ENCODE measurements at places on chromosomes 16 and 17.

- no peak overlapping the region for H3K27ac ChIP-seq
- H3K36me3 ChIP-seq, result no peaks in the 10 kb centered on the region
- peaks cover 33% of the 10 kb centered on the region for H3K4me1 ChIP-seq
These were observed 33.1 kb upstream of the LGALS9 start for GRCh38 chr17:27597783-27598320.

GRCh38 chr17:8477171-8477570 lies 41.5 kb downstream of the NDEL1 start:
- peaks cover 4% of the 10 kb centered on the region for H3K4me1 ChIP-seq
- peaks cover 9% of the 10 kb centered on the region for H3K27me3 ChIP-seq
- no peak for DNase-seq
- peaks cover 23% of the 10 kb centered on the region for H3K36me3 ChIP-seq

DNA sequence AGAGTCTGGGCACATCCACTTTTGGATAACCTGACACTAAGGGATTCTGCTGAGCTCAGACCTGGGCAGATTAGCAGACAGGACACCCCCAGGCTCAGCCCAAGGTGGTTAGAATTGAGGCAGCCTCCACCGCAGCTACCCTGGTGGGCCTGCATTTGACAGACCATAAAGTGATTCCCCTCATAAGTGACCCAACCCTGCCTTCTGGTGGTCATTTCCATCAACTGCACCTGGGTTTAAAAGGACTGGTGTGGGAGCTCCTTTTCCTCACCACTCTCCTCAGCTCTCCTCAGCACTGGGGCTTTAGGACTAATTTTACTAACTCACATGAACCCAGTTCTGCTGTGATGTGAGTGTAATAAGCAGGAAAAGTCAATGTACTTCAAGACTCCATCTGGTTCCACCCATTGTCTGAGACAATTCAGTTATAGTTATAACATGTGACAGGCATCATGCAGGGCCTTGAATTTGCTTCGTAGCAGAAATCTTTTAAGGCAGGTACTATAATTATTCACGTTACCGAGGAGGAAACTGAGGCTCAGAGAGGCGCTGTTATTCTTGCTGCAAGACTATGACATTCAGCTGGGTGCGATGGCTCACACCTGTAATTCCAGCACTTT lies 42.5 kb downstream of the MYH3 start:
- H3K4me1 ChIP-seq, result peaks cover 2% of the 10 kb centered on the region

DNA sequence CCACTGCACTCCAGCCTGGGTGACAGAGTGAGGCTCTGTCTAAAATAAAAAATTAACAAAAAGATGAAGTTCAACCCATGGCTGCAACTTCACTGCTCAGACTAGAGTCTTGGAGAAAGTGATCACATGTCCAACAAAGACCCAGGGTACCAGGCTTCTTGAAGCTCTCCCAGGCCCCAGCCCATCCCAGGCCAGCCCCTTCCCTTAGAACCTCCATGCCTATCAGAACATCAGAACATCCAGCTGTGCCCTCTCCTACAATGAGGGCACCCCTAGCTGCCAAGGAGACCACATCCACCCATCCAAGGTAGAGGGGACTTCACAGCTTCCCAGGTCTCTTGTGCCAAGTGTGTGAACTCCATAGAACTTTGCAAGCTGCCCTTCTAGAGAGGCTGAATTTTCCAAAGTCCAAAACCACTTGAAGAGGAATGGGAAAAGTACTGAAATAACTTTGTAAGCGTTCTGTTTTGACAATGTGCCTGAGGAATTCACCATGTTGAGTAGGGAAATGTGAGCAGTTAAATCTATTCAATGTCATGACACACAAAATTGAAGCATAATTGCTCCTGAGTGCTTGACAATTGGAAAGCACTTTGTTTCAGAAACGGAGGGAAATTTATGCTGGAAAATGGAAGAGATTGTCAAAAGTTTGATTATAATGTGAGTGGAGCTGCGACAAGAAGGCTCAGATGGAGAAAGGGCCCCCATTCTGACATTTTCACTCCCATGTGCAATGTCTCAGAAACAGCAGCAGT lies 230.4 kb downstream of the ZNF423 start:
- DNase-seq, result no peak
- H3K27ac ChIP-seq, result no peak overlapping the region
- peaks cover 8% of the 10 kb centered on the region for H3K27me3 ChIP-seq
- H3K36me3 ChIP-seq, result peaks cover 4% of the 10 kb centered on the region
- H3K4me1 ChIP-seq, result peaks cover 2% of the 10 kb centered on the region

DNA sequence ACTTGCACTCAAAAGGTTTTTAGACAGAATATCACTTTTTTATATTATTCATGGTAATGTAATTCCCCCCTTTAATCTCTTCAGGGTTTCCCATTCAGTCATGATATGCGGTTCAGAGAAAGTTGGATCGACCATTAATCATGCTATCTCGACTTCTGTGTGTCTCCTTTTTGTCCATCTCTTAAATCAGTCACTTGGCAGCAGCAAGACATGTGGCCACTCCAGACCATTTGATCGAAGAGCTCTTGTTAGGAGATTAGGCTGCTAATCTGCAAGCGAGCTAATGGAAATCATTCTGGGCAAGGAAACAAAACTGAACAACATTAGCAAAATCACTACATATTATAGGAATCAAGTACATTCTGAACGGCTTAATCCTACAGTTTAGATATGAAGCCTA lies 449.9 kb downstream of the WWOX start:
- DNase-seq, result no peak
- peaks cover 12% of the 10 kb centered on the region for H3K4me1 ChIP-seq
- H3K27me3 ChIP-seq, result no peaks in the 10 kb centered on the region
- H3K4me3 ChIP-seq, result no peak overlapping the region
- H3K36me3 ChIP-seq, result peaks cover 5% of the 10 kb centered on the region

GRCh38 chr17:68973098-68973846 lies 18.1 kb upstream of the ABCA8 start:
- no peaks in the 10 kb centered on the region for H3K36me3 ChIP-seq
- H3K27ac ChIP-seq, result no peak overlapping the region
- peaks cover 3% of the 10 kb centered on the region for H3K27me3 ChIP-seq
- no peaks in the 10 kb centered on the region for H3K4me1 ChIP-seq

DNA sequence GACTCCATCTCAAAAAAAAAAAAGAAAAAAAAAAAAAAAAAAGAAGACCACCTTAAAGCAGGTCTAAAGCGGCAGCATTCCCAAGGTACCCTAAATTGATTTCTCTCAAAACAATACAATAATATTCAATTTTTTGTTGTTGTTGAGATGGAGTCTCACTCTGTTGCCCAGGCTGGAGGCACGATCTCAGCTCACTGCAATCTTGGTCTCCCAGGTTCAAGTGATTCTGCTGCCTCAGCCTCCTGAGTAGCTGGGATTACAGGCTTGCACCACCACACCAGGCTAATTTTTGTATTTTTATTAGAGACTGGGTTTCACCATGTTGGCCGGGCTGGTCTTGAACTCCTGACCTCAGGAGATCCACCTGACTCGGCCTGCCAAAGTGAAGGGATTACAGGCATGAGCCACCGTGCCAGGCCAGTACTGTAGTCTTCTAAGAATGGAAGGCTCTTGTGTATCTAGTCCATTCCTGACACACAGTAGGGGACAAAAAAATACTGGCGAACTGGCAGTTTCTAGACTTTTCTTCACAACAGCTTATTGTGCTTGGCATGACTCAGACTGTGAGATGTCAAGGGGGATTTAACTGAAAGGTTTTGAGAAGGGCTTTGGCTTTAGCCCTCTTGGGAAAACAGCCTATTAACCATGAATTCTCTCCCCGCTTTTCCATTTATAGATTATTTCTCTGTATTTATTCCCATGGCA lies 17.3 kb downstream of the CDR2 start:
- H3K27me3 ChIP-seq, result no peaks in the 10 kb centered on the region
- no peaks in the 10 kb centered on the region for H3K36me3 ChIP-seq
- H3K27ac ChIP-seq, result no peak overlapping the region
- no peak overlapping the region for H3K4me3 ChIP-seq
- peaks cover 16% of the 10 kb centered on the region for H3K4me1 ChIP-seq
- no peak for DNase-seq

- peaks cover 4% of the 10 kb centered on the region for H3K36me3 ChIP-seq
- DNase-seq, result no peak
- no peaks in the 10 kb centered on the region for H3K4me1 ChIP-seq
- H3K27me3 ChIP-seq, result no peaks in the 10 kb centered on the region
- H3K4me3 ChIP-seq, result no peak overlapping the region
These were observed 18.3 kb downstream of the SSH2 start for GRCh38 chr17:29911641-29912177.

- peak overlapping the region; percentile 98 for H3K4me3 ChIP-seq
- peaks cover 8% of the 10 kb centered on the region for H3K4me1 ChIP-seq
- H3K27ac ChIP-seq, result peak overlapping the region; percentile 100
- H3K36me3 ChIP-seq, result peaks cover 5% of the 10 kb centered on the region
These were observed 1.0 kb downstream of the EIF1 start for GRCh38 chr17:41689497-41690299.

- no peaks in the 10 kb centered on the region for H3K27me3 ChIP-seq
- no peak for DNase-seq
- no peak overlapping the region for H3K4me3 ChIP-seq
These were observed 402.6 kb upstream of the KIF2B start for GRCh38 chr17:53420035-53420641.

- H3K27me3 ChIP-seq, result peaks cover 12% of the 10 kb centered on the region
- H3K27ac ChIP-seq, result peak overlapping the region; percentile 99
- DNase-seq, result peak; percentile 43
- H3K36me3 ChIP-seq, result no peaks in the 10 kb centered on the region
- H3K4me1 ChIP-seq, result peaks cover 20% of the 10 kb centered on the region
- no peak overlapping the region for H3K4me3 ChIP-seq
These were observed 1.3 kb upstream of the PER1 start for GRCh38 chr17:8153525-8153956.

GRCh38 chr16:88941913-88942909 lies 34.8 kb downstream of the CBFA2T3 start:
- peaks cover 10% of the 10 kb centered on the region for H3K27me3 ChIP-seq
- peaks cover 8% of the 10 kb centered on the region for H3K4me1 ChIP-seq
- peak overlapping the region; percentile 64 for H3K4me3 ChIP-seq
- peak; percentile 88 for DNase-seq
- H3K36me3 ChIP-seq, result no peaks in the 10 kb centered on the region

- H3K36me3 ChIP-seq, result no peaks in the 10 kb centered on the region
- H3K27ac ChIP-seq, result no peak overlapping the region
- H3K27me3 ChIP-seq, result peaks cover 2% of the 10 kb centered on the region
- H3K4me1 ChIP-seq, result peaks cover 1% of the 10 kb centered on the region
These were observed 32.1 kb downstream of the TOM1L1 start for GRCh38 chr17:54932711-54933110.

GRCh38 chr17:44820631-44821212 lies 9.4 kb downstream of the GJC1 start:
- H3K4me1 ChIP-seq, result peaks cover 3% of the 10 kb centered on the region
- H3K27me3 ChIP-seq, result peaks cover 1% of the 10 kb centered on the region
- H3K36me3 ChIP-seq, result no peaks in the 10 kb centered on the region
- no peak for DNase-seq
- H3K4me3 ChIP-seq, result no peak overlapping the region

- peaks cover 11% of the 10 kb centered on the region for H3K4me1 ChIP-seq
- H3K27me3 ChIP-seq, result peaks cover 2% of the 10 kb centered on the region
- no peak overlapping the region for H3K27ac ChIP-seq
- no peak for DNase-seq
- H3K36me3 ChIP-seq, result peaks cover 8% of the 10 kb centered on the region
These were observed 55.3 kb downstream of the CLUH start for GRCh38 chr17:2656283-2656682.

DNA sequence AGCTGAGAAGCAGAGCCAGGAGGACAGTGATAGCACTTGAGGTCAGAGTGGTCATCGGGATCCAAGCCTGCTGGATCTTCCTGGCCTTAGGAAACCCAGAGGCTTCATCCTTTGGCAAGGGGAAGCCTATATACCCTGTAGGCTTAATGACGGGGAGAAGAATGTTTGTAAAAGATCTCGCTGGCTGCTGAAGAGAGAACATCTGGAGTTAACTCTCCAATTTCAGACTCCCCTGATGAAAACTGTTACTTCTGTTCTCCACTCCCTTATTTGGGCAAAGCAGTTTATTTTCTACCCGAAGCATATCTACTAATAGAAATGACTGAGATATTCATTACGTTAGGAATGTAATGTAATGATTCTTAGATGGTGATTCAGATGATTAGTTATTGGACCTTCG lies 487.0 kb downstream of the CDH13 start:
- peaks cover 4% of the 10 kb centered on the region for H3K4me1 ChIP-seq
- no peaks in the 10 kb centered on the region for H3K36me3 ChIP-seq
- no peak for DNase-seq
- no peak overlapping the region for H3K4me3 ChIP-seq
- peaks cover 3% of the 10 kb centered on the region for H3K27me3 ChIP-seq
- H3K27ac ChIP-seq, result no peak overlapping the region

- no peak for DNase-seq
- no peaks in the 10 kb centered on the region for H3K36me3 ChIP-seq
- H3K4me3 ChIP-seq, result no peak overlapping the region
- H3K27ac ChIP-seq, result no peak overlapping the region
- peaks cover 3% of the 10 kb centered on the region for H3K27me3 ChIP-seq
These were observed 2.4 kb downstream of the NUP93 start for GRCh38 chr16:56732366-56732765.

- H3K4me3 ChIP-seq, result no peak overlapping the region
- no peaks in the 10 kb centered on the region for H3K4me1 ChIP-seq
- H3K27ac ChIP-seq, result no peak overlapping the region
- peaks cover 7% of the 10 kb centered on the region for H3K36me3 ChIP-seq
- peaks cover 2% of the 10 kb centered on the region for H3K27me3 ChIP-seq
These were observed 21.9 kb downstream of the C16orf95 start for GRCh38 chr16:87295259-87295658.

DNA sequence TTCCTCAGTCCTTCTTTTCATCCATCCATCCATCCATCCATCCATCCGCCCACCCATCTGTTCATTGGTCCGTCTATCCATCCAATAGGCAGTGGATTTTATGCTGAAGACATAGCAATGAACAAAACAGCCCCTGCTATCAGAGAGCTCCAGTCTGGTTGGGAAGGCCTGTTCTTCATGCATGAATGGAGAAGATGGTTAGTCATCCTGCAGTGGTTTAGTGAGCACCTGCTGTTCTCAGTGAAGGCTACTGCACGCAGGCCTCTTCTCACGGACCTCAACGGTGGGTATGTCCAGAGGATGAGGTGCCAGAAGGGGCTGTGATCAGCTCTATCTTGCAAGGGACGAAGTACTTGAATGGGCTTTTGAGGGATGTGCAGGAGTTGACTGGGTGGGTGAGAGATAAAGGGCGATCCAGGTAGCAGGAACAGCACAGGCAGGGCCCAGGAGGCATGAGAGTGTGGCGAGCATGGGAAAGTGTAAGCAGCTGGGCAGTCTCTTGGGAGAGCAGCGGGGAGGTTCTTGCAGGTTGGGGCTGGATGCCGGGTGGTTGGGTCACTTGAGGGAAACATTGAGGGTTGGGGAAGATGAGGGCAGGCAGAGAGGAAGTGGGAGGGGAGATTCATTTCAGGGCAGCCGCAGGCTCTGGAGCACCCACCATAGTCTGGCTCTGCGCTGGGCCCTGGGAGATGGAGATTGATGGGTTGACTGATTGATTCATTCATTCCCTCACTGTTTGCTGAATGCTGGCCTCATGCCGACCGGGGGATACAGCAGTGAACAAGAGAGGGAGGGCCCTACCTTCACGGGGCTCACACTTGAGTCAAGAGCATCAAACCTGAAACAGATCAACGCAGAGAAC lies 115.0 kb upstream of the CIBAR2 start:
- peak overlapping the region; percentile 48 for H3K4me3 ChIP-seq
- H3K36me3 ChIP-seq, result peaks cover 9% of the 10 kb centered on the region
- H3K4me1 ChIP-seq, result peaks cover 69% of the 10 kb centered on the region

Data from glutamatergic neuron (in vitro differentiated cells).